Fibroblast of skin of right biceps (primary cell): ENCODE measurements at places on chromosomes 6 and 20.
A peak's percentile ranks its signal among the peaks of the same experiment; 100 is the strongest.

DNA sequence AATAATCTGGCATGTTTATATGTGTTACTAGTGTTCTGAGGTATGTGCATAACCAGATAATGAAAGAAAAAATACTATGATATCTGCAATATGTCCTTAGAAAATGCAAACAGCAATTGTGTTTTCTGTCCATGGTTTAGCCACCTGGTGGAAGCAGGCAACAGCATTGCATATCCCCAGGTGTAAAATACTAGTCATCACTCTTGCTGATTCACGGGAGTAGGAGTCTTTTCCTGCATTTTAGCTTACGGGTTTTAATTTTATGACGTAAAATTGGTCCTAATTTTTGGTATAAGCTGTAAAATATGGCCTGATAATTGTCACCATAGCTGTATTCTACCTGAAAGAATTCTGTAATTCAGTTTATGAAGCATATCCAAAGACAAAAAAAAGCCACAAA is 2.5 kb downstream of the RNF182 start:
- DNase-seq, result no peak

DNA sequence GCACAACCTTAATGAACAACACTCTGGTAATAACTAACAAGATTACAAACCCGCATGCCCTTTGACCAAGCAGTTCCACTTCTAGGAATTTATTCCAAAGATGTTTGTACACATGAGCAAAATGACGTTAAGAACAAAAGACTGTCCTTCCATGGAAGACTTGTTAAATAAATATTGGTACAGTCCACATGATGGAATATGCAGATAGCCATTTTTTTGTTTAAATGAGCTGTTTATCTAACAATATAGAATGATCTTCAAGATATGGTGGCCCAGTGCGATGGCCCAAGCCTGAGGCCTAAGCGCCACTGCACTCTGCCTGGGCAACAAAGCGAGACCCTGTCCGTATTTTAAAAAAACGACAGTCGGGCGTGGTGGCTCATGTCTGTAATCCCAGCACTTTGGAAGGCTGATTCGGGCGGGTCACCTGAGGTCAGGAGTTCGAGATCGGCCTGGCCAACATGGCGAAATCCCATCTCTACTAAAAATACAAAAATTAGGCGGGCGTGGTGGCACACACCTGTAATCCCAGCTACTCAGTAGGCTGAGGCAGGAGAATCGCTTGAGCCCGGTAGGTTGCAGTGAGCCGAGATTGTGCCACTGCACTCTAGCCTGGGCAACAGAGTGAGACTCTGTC is 7.4 kb upstream of the AHCY start:
- no peak for DNase-seq

DNA sequence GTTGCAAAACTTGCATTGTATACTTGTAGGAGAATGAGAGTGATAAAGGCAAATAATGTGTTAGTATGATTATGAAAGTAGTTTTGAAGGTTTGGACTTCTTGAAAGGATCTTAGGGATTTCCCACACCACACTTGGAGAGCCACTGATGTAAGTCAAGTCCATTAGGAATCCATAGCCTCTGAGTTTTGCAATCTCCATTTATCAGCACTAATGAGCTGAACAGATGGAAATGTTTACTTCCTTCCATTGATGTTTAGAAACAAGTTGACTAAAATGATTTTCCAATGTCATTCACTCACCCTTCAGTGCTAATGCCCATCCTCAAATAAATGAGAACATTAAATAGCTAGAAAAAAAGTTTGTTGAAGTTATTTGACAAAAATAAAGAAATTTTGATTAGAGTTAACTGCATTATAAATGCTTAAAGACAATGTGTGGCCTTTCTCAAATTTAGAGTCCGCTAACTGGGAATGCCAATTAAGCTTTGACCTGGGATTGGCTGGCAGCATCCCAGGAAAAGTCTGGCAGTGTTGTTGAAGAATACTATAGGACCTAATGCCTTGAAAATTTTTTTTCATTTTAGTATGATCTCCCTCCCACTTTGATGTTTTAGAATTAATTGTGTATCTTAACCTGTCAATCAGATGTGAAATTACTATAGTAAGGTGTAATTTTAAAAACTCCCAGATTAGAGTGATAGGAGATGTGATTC is 68.0 kb downstream of the SLC35F1 start:
- no peak for DNase-seq

DNA sequence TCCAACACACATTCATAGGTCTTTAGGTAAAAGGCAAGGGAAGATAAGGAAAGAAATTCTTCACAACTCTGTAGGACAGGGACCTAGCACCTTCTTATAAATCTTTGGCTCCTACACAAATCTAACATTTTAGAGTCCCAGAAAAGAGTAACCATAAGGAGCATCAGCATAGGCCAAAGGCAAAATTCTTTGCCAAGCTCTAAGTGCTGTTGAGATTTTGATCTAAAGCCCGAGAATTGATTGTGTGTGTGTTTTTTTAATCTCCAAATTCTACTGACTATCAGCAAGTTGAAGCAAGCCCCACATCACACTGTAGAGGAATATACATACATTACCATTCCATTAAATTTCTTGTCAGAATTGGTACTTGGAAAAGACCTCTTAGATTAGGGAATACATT is 233.6 kb downstream of the BTBD9 start:
- DNase-seq, result no peak

DNA sequence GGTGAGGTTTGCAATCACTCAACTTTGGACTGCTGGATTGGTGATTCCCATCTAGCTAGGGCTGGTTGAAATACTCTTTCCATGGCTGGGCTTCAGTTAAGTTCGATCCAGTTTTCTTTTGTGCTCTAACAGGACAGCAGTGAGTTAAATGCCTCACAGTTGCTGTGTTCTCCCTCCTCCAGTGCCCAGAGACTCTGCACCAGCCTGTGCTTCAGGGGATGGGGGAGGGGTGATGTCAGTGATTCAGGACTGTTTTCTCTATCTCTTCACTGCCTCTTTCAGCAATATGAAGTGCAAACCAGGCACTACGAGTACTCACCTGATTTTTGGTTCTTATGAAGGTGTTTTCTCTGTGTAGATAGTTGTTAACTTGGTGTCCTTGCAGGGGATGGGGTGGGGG is 88.2 kb upstream of the FAM83B start:
- DNase-seq, result no peak

- no peak for DNase-seq
Measured at GRCh38 chr6:134813146-134813545, 136.8 kb downstream of the ALDH8A1 start.

DNA sequence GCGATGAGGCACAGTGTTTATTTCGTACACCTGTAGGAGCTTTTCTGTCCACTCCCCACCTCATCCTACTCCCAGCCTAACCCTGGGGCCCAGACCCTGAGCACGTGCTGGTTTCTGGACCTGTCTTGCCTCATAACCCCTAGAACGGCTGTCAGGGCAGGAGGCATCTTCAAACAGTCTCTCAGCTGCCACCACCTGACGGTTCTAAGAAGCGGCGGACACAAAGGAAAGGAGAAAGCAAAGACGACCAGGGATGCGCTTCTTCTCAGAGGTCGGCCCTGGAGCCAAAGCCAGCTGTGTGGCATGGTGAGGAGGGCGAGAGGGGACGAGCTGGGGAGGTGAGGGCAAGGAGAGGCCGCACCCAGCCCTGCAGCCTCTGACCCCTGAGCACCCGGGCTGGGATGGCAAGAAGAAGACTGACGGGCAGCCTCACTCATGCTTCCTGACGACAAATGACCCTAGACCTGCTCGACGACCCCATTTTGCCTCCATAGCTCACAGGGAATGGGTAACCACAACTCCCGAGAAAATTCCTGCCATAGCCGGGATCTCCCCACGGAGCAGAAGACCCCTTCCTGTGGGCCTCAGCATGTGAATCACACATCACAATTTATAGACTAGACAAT is 62.1 kb downstream of the WDR27 start:
- peak; percentile 20 for DNase-seq

GRCh38 chr20:24660651-24661050 is 191.2 kb downstream of the SYNDIG1 start:
- DNase-seq, result no peak

DNA sequence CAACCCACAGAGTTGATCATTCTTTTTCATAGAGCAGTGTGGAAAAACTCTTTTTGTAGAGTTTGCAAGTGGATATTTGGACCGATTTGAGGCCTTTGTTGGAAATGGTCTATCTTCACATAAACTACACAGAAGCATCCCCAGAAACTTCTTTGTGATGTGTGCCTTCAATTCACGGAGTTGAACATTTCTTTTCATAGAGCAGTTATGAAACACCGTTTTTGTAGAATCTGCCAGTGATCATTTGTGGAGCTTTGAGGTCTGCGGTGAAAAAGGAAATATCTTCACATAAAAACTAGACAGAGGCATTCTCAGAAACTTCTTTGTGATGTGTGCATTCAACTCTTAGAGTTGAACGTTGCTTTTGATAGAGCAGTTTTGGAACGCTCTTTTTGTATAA is 618.4 kb upstream of the ZNF337 start:
- no peak for DNase-seq

GRCh38 chr6:2827142-2827541 is 14.5 kb downstream of the SERPINB1 start:
- no peak for DNase-seq

GRCh38 chr6:127816643-127817042 is 84.2 kb downstream of the THEMIS start:
- DNase-seq, result no peak

DNA sequence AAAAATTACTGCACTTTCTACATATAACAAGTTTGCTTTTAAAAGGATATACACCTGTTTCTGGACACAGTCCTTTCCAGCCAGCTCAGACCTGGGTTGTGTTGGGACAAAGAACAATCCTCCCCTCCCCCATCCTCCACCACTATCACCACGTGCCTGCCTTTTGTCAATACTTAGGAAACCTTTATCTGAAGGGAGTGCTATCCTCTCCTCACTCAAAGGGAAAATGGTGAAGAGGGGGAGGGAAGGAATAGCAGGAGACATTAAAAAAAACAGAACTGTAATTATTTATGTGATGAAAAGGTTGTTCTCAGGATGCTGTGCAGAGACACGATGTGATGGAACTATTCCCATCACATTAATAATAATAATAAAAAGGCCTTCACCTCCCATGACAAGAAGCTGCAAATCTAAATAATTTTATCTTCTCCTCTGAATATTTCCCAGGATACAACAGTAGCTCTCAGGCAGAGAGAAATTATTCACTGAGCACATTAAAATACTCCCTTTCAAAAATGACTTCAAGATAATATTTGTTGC is 105.5 kb downstream of the NRSN1 start:
- DNase-seq, result no peak

DNA sequence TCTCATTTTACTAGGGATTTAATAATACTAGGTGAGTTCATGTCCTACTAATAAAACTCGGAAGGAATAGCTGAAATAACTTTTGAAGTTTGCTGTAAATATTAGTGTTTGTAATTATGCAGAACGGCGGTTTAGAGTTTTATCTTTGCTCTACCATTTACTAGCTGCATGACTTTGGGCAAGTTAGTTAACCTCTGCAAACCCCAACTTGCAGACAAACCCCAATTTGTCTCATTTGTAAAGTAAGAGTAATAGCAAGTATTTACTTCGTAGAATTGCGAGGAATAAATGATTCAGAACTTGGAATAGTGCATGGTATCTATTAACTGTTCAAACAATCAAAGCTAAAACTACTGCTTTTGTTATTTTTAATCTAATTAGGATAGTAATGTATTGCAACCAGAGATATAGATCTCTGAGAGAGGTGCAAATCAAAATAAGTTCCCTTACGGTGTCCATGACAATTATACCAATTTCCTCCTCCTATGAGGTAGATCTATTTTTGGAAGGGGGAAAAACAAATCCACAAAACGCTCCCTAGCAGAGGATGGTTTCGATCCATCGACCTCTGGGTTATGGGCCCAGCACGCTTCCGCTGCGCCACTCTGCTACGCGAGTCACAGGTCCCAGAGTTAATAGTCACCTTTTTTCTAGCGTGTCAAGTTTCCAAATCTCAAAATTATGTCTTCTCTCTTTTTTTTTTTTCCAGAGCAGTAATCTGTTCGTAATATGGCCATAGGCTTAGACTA is 35.1 kb upstream of the BTN3A2 start:
- peak; percentile 73 for DNase-seq

- DNase-seq, result peak; percentile 77
Measured at GRCh38 chr6:136401749-136402148, 112.1 kb upstream of the BCLAF1 start.

- no peak for DNase-seq
Measured at GRCh38 chr6:145428706-145429105, 306.6 kb downstream of the EPM2A start.

DNA sequence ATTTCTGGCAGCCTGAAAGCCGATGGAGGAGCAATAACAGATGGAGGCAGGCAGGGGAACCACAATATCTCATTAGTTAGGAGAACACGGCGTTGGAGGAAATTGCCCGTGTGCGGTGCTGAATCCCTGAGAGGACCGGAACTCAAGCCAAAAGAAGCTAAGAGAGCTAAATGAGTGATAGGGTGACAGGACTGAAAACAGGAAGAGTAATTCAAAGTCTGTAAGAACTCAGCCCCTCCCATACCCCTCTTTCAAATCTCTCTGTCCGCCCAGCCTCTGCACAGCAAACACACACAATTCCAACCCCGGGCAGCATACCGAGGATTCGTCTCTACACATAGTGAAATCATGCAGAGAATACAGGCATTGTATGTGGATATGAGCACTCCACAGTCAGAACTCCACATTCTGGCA is 2.6 kb upstream of the IPCEF1 start:
- DNase-seq, result peak; percentile 28

DNA sequence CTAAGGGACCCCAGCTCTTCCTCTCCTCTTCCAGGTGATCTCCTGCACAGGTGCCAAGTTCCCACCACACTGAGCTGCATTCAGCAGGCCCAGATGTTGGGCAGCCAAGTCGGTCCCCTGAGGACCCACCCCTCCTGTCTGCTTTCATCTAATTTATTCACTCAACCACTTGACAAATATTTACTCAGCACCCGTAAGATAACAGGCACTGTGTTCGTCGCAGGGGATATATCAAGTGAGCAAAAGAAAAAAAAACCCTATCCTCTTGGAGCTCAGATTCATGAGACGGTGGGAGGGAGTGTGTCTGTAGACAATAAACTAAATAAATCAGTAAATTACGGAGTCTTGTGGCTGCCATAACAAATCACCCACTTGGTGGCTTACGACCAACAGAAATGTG is 143.6 kb downstream of the MRPL14 start:
- DNase-seq, result no peak

GRCh38 chr6:131574133-131574532 is 1.1 kb downstream of the ARG1 start:
- no peak for DNase-seq

DNA sequence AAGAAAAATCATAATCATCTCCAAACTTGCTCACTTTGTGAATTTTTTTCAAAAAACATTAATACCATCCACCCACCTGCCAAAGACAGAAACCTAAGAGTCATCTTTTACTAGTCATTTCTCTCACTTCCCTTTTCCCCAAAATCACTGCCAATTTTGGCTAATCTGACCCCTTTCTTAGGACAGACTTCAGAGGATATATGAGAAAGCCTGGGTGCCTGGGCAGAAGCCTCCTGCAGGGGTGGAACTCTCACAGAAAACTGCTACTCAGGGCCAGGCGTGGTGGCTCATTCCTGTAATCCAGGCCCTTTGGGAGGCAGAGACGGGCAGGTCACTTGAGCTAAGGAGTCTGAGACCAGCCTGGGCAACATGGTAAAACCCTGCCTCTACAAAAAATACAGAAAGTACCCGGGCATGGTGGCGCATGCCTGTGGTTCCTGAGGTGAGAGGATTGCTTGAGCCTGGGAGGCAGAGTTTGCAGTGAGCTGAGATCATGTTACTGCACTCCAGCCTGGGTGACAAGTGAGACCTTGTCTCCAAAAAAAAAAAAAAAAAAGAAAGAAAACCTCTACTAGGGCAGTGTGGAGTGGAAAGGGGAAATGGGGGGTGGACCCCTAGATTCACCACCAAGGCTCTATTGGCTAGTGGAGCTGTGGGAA is 3.8 kb downstream of the DEK start:
- DNase-seq, result peak; percentile 42

GRCh38 chr6:4264601-4265000 is 129.2 kb upstream of the ECI2 start:
- no peak for DNase-seq
